ENCODE measurements at places on chromosomes 2 and 18.

DNA sequence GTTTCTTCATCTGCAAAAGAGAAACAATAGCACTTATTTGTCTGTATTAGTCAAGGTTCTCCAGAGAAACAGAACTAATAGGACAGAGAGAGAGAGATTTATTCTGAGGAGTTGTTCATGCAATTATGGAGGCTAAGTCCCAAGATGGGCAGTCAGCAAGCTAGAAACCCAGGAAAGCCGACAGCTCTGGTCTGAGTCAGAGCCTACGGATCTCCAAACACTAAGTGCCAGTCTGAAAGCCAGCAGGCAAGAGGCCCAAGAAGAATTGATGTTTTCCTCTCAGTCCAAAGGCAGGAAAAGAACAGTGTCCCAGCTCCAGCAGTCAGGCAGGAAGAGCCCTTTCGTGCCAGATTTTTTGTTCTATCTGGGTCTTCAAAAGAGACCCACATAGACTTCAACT, 36.5 kb upstream of the SLC66A3 start:
- DNase-seq = no peak

DNA sequence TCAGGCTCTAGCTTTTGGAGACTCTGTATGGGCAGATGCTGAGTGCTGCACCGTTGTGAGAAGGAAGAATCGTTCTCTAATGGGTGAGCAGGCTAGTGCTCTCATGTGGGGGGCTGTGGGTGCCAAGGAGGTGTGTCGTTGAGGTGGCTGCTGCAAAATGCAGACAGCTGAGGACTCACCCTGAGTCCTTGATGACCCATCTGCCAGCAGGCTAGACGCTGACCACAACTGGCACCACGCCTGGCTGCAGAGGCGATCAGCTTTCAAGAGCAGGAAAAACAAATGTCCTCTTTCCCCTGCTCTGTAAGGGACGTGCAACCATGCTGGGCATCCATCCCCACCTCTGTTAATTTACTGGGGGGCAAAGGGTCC, 48.2 kb downstream of the HAUS1 start:
- DNase-seq = peak; percentile 69

DNA sequence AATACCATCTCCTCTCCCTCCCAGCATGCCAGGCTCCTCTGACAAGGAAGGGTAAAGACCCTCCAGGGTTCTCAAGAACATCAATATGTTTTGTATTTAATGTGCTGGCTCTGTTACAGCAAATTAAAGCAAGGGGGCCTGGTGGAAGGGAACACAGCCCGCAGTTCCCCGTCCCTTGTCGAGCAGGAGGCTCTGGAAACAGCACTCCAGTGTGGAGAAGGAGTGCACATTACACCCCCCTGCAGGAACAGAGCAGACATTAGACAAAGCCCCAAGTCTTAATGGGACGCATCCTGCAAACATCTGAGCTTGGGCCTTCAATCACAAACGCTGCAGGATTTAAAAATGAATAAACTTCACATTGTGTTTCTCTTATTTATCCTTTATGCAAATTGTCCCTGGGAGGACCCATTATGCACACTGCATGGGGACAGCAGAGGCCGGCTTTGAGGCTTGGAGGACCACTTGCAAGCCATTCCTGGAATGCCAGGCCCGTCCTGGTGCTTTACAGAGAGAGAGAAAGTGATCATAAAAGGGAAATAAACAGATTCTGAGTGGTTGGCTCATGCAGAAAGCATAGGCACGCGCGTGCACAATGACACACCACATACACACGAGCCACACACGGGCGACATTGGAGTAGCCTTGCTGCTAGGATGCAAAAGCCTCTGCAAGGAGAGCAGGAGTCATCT, 328.7 kb downstream of the SMAD2 start:
- DNase-seq = no peak

DNA sequence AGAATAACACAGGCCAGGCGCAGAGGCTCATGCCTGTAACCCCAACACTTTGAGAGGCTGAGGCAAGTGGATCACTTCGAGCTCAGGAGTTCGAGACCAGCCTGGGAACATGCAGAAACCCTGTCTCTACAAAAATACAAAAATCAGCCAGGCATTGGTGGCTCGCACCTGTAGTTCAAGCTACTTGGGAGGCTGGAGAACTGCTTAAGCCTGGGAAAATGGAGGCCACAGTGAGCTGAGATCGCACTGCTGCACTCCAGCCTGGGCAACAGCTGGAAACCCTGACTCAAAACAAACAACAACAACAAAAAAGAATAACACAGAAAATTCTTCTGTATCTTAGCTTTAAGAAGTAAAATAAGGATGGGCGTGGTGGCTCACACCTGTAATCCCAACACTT, 440.3 kb downstream of the LRATD1 start:
- no peak for DNase-seq

- no peak for DNase-seq
These were observed 30.1 kb downstream of the IGFBP5 start for GRCh38 chr2:216665242-216665641.

DNA sequence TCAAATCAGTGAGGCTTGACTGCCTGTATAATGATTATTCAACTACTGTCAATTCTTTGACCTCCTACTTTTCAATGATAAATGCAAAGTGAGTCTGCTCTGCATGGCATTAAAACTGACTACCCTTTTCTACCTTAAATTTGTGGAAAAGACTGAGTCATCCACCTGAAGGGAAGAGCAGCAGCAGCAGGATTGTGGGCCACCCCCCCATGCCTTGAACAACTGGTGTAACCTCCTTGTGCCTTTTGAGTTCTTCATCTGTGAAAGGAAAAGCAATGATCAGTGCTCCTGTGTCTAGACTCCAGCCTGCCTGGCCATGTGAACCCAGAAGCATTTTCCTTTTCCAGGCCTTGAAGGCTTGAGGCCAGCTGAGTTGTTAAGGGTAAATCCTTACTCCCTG, 102.9 kb downstream of the OSR1 start:
- DNase-seq = no peak

DNA sequence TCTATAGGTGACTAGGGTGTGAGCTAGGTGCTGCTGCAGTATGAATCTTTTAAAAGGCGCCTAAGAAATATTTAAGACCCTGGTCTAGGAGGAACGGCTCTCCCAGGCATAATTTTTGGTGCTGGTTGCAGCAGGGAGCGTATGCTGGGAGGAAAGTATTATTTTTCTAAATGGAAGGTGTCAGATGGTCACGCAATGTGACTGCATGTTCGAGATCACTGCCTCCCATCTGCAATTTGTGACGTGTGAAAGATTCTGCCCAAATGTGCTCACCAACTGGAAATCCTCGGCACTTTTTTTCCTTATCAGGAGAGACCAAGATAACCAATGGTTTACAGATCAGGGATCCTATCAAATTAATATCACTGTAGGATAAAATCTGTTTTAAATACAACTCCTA, 95.6 kb upstream of the KLHL14 start:
- DNase-seq = no peak

DNA sequence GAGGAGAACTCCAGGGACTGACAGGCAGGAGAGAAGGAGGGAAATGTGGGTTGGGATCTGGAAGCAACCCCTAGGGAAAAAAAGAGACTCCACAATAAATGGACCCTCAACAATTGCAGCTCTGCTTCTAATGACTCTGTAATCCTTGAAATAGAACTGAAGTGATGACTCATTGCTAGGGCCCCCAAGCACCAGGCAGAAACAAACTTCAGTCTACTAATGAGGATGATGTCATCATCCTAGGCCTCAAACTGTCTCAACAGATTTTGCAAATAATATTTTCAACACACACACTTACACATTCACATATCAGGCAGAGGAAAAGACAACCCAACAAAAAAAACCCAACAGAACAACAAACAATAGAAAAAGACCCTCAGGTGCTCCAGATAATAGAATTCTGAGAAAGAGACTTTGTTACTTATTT, 143.3 kb downstream of the HDAC4 start:
- DNase-seq = peak; percentile 70

- no peak for DNase-seq
These were observed 23.3 kb downstream of the PUM2 start for GRCh38 chr2:20327370-20327769.

DNA sequence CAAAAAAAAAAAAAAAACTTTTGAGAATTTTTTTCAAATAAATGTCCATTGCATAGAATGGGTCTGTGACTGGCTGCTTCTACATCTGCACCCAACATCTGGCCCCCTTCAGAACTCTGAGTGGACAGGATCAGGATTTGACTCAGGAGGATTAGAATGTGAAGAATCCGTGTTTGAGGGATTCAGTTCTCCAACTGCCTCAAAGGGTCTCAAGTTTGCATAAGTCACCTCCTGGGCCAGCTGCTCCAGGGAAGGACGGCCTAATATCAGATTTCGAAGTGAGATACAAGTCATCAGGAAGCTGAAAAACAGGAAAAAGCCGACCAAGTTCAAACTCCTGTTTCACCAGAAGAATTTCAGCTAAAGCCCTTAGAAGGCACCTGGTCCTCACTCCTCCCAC, 10.9 kb downstream of the MAT2A start:
- DNase-seq = peak; percentile 77

GRCh38 chr2:186757009-186757408, 63.1 kb downstream of the FAM171B start:
- no peak for DNase-seq

- DNase-seq = peak; percentile 80
These were observed 108.1 kb downstream of the ARHGEF33 start for GRCh38 chr2:38997781-38998180.

DNA sequence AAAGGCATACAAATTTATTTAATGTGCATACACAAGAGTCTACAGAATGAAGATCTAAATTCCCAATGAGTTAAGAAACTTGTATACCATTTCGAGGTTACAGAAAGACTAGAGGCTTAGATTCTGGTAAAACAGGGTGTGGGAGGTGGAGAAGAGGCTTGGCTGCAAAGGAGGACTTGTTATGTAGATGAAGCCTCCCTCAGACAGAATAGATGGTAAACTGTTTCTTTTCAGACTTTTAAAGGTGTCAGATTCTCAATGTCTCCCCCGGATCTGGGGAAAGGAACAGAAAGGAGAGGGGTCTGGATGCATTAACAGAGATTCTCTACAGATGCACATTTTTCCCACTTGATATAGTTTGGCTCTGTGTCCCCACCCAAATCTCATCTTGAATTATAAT, 126.0 kb downstream of the ST6GAL2 start:
- no peak for DNase-seq

GRCh38 chr2:199336546-199336945, 121.2 kb downstream of the SATB2 start:
- DNase-seq = no peak

- DNase-seq = no peak
These were observed 48.2 kb downstream of the CFAP221 start for GRCh38 chr2:119592436-119592835.

DNA sequence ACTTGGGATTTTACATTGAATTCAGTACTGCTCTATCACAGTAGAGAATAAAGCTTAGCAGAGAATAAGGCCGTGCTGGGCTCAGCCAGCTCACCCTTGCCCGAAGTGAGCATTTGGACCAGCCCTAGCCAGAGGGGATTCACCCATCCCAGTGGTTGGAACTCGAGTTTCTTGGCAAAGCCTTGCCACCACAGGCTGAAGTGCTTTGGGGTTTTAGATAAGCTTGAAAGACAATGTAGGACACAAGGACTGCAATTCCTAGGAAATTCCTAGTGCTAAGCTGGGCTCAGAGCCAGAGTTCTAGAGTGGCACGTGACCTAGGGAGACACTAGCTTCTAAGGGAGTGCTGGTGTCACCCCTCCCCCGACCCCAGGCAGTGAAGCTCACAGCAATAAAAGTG, 28.0 kb downstream of the SERPINB11 start:
- no peak for DNase-seq

- no peak for DNase-seq
These were observed 50.0 kb downstream of the TMEM163 start for GRCh38 chr2:134668821-134669220.

DNA sequence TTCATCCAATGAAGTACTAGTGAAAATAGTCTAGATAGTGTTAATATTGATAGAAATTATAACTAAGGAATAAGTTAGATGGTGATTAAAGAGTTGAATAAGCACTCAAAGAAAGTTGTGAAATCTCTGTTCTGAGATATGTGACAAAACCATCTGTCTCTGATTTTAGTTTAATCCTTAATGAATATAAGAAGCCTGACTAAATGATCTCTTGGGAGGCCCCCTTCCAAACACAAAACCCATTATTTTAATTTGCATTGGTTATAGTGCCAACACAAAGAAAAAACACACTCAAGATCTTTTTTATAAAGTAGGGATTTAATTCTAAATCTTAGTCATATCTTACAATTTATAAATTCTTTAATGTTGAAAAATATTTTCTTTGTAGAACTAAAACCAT, 34.0 kb downstream of the SCN2A start:
- no peak for DNase-seq

DNA sequence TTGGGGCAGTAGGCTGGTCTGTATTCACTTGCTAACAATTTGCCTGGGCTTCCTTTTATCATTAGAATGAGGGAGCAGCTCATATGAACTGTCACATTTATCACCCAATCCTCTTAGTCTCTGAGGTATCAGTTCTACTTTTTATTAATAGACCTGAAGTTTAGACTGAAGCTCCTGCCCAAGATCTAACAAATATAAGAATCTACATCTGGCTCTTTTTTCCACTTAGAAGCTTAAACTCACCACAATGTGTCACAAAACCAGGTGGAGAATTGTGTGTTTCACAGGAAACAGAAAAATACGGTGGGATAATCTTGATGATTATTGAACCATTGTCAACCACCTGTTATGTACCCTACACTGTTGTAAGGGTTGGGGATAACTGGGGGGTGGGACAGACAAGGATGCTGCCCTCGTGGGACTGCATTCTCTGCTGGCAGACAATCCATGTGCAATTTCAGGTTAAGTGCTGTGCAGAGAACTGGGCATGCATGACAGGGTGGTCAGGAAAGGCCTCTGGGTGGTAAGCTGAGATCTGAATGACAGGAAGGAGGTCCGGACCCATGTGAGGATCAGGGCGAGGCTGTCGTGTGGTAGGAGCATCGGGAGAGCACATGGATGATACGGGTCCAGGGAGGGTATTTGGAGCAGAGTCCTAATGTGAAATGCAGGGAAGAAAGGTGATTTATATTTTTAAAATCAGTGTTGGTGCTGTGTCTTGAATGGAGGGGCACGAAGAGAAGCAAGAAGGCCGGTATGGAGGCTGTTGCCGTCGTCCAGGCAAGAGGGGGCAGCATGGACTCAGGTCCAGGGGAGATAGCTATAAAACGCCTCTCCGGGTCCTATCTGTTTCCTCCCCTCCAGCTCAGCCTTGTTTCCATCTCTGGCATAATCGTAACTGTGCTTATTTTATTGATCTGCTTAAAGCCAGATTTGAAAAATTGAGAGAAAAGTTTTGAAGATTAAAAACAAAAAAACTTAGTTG, 17.6 kb downstream of the MYL12B start:
- no peak for DNase-seq

- DNase-seq = no peak
These were observed 972 bp upstream of the DLX2 start for GRCh38 chr2:172103471-172104272.

DNA sequence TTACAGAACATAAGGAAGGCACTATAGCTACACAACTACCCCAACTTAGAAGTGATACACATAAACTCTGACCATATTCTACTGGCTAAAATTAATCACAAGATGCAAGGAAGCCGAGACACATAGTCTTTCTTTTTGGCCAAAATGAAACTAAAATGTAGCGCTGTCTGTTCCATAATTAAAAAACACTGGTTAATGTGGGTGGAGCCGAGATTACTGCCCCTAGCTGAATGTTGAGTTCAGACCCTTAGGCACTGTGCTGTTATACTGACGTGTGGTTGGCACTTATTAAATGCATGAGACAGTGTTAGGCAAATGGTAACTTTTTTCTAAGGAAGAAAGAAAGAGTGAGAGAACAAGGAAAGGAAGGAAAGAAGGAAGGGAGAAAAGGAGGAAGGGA, 254.6 kb upstream of the RND3 start:
- DNase-seq = no peak
